ENCODE measurements at places on chromosomes 7 and 10.

DNA sequence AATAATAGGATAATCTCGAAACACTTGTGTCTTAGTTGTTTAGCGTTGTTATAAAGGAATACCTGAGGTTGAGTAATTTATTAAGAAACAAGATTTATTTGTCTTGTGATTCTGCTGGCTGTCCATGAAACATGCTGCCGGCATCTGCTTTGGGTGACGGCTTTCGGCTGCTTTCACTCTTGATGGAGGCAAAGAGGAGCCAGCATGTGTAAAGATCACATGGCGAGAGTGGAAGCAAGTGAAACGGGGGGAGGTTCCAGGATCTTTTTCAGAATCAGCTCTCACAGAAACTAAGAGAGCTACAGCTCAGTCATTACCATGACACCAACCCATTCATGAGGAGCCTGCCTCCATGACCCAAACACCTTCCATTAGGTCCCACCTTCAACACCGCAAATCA, 402.8 kb downstream of the CDC14C start:
- DNase-seq: no peak

DNA sequence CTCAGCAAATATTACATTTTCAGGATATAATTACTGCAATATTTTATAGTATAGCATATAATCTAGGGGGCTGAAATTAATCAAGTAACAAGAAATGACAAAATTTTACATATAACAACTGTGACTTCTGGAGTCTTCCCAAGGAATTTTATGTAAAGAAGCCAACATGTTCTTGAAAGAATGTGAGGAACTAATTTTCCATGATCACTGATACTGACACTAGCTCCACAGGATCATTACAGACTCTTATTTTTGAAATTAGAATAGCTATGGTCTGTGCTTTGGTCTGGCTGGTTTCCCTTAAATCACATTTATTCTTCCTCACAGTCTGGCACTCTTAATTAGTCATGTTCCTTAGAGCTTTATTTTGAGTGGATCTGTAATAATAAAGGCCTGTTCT, 267.7 kb upstream of the SEMA3A start:
- DNase-seq: no peak

DNA sequence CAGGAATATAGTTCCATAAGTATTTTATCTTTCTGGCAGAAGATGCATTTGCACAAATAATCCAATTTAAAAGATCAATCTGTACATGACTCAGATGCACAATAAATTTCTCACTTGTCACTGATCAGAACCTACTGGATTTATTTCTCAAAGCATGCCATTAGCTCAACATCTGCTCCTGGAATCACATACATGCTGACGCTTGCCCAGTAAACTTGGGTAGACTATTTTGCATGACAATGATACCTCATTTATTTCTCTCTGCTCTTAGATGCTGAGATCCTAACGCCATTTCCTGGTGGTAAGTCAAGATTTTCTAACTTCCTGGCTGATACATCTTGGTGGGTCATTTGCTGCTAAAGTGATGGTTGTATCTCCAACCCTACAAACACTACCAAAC, 33.8 kb upstream of the C10orf120 start:
- no peak for DNase-seq

DNA sequence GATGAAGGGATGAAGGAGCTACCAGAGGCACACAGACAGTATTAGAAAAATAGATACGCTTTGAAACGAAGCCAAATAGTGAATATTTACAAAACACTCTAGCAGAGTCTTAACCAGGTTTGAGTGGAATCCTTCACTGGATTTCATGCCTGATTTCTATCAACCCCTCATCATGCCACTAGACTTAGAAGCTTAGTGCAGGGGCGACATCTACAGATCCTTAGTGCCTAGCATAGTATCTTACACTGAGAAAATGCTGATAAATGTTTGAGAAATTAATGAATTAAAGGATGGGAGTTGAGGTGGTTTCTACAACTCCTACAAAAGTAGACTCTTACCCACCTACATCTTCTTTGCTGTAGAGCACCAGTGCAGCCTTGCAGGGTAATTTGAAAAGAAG, 54.7 kb upstream of the CCNJ start:
- no peak for DNase-seq

DNA sequence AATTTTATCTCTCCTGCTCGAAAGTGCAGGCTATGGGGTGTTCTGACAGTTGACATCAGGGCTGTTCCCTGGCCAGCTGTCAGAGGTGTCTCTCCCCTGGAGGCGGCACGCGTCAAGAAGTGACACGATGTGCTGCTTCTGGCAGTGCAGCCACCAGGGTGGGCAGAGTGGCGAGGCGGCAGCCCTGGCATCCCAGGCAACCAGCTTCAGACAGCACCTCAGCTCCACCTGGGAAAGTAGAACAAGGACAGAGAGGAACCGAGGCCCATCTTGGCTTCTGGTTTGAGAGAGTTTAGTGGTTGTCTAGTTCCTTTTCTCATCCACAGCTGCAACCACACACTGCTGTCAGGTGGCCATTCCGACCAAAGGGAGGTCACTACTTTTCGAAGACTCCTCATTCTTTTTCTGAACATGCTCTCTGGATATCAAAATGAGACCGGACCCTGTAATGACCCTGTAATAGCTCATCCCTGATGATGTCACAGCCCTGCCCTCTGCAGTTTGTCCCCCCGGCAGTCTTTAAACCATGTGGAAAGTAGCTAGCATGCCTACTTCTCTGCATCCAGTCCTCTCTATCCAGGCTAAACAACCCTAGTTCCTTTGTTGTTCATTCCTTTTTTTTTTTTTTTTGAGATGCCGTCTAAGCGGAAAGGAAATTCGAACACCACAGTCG, 381.0 kb upstream of the NRP1 start:
- DNase-seq: no peak

GRCh38 chr7:108136191-108136688, 6.1 kb upstream of the LAMB4 start:
- no peak for DNase-seq

- no peak for DNase-seq
Measured at GRCh38 chr10:108840944-108841343, 1082.4 kb downstream of the XPNPEP1 start.

DNA sequence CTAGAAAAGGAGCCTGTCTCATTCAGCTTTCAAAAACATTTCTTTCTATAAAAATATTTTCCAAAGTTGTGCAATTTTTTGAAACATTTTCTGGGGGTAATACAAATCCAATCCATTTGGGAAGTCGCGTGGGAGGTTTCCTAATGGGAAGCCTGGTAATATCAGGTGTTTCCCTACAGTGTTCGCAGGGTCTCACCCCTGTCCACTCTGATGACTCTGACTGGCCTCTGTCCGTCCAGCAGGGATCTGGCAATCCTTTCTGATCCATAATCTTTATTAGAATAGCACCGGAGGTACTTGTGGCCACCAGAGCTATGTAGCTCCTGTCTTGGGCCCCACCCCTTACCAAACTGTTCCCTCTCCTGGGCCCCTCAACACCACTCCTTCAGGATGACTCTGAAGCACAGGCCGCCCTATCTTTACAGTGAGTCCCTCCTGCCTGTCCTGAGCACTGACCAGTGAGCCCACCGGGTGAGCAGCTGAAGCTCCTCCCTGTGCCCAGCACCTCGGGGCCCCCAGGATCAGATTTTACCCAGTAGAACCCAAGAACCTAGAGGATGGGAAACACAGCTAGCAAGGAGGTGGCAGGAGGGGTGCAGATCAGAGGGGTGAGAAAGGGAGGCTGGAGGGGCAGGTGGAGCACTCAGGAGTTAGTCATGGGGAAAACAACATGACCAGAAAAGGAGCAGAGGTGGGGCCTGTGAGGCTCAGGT, 84.8 kb downstream of the PTPRE start:
- no peak for DNase-seq

- DNase-seq: no peak
Measured at GRCh38 chr10:78398382-78398781, 364.7 kb downstream of the RPS24 start.

GRCh38 chr7:45178241-45179225, 20.9 kb downstream of the RAMP3 start:
- no peak for DNase-seq

DNA sequence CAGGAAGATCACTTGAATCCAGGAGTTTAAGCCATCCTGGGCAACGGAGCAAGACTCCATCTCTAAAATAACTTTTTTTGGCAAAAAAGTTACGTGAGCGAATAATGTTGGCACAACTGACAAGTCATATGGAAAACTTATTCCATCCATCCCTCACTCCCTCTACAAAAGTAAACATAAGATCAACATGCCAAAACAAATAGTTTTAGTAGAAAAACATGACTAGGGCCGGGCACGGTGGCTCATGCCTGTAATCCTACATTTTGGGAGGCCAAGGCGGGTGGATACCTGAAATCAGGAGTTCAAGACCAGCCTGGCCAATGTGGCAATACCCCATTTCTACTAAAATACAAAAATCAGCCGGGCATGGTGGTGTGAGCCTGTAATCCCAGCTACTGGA, 25.6 kb downstream of the SLC25A16 start:
- no peak for DNase-seq

GRCh38 chr10:125692601-125693523, 9.9 kb upstream of the TEX36 start:
- DNase-seq: no peak

DNA sequence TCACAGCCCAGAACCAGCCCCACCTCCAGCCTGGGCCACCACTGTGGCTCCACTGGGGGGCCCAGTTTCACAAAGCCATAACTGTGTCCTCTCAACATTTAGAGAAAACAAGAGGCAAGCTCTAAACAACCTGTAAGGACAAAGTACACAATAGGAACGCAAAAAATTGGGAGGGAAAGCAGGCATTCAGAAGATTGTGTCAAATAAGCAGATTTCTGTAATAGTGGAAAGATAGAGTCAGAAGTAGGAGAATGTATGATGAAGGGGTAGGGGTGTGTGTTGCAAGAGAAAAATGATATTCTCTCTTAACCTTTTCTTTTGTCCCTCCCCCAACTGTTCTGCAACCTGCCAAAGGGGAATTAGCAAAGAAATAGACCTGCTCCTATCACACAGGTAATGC, 449.9 kb upstream of the NPVF start:
- DNase-seq: no peak
